ENCODE measurements at places on chromosomes 12 and 14.

DNA sequence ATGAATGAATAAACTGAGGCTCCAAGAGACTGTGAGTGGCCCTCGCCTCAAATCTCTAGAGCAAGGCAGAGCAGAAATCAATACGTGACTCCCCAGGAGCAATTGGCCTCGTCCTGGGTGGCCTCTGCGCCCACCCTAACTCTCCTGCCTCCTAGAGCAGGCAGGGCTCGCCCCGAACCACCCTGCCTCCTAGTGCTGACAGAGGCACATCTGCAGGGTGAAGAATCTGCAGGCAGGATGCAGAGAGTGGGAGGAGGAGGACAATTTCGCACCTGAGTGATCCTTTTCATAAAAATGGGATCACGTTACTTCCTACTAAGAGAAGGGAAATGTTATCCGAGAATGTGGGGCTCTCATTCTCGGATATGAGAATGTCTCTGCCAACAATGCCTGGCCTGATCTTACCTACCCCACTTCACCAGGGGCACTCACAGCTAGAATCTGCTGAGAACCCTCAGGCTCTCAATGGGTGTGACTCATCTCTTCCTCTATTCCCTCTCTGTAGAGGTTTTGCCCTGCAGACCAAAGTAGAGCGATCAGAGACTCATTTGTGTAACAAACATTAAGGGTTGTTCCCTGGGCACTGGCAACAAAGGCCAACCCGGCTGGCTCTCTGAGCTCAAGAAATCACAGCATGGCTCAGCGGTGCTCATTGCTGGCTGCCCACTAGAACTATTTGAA is 61.7 kb upstream of the BCL2L14 start:
- no peak for DNase-seq

DNA sequence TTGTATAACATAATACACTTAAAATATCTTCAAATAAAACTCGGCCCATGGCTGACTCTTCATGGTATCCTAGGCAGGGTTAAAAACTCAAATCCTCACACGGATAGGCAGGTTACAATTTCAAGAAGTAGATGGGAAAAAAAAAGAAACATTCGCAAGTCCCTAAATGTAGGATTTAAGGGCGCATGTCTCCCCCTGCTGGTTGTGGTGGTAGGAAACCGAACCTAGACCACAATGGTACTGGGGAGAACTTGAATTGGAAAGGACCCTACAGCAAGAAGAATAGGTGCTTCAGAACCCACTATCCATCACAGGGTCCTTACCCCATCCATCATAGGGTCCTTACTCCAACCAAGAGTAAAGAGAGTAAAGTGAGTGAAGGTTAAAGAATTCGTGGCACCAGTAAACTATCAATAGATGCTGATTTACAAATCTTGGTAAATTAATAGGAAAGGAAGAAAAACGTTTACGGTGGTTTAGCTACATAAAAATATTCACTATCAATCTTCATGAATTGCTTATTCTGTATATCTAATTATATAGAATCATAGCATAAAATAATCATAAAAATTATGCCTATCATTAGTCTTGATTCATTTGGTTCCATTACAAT is 3.3 kb upstream of the CIPC start:
- no peak for DNase-seq

DNA sequence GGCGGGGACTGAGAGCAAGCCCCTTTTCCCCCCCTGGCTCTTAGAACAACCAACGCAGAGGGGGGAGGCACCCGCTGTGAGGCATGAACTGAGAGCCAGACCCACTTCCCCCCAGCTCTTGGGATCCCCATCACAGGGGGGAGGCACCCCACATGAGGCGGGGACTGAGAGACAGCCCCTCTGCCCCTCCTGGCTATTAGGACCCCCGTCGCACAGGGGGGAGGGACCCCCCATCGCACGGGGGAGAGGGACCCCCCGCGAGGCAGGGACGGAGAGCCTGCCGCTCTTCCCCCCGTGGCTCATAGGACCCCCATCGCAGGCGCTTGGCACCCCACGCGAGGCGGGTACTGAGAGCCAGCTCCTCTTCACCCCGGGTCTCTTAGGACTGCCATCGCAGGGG is 195.8 kb upstream of the PZP start:
- no peak for DNase-seq

DNA sequence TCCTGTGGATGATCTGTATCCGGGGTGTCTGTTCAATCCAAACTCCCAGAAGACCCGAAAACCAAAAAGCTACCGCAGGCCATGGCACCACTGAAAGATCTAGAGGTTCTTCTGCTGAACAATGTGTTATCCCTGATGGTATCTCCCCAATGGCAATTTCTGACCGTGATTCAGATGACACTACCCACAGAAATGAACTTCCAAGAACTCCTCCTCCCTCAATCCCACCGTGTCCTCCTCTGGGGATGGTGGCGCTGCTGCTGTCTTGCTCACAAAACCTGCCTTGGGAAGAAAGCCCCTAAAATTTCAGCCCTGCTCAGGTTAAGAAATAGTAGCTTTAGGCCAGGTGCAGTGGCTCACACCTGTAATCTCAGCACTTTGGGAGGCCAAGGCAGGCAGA is 7.8 kb downstream of the CRACR2A start:
- no peak for DNase-seq

DNA sequence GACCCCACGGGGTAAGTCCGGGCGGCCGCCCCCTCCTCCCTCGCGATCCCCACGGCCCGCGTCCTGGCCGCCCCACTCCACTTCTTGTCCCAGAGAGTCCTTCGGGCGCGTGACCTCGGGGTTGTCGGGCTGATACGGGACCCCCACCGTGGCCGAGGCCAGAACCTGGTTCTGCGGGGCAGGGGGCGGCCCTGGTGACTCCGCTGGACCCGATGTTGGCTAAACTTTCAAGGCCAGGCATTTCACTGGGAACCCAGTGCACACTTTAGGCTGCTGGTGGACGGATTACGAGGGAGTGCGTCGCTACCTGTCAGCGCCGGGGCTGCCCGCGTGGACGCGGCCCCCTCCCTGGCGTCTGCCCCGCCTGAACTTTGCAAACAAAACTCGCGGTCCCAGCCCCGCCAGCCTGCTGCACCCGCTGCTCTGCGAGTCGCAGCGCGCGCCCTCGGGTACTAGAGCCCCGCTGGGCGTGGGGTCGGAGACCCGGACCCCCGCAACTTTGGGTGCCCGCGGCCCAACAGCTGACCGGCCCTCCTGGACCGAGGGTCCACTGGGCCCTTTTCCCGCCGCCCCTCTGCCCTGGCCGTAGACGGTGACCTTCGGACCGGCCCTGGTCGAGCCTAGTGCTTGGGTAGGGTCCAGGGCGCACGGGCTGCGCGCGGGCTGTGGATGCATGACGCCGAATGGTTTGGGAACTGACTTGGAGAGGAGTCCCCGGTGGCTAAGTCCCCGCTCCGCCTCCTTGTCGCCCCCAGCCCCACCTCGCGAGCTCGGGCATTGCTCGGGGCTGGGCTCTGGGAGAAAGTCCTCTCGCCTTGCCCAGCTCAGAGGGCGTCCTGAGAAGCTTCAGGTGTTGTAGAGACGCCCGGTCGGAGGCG is 624 bp downstream of the RIN3 start:
- DNase-seq: no peak

- no peak for DNase-seq
These were observed 43.9 kb upstream of the NUDT4 start for GRCh38 chr12:93333828-93334227.

DNA sequence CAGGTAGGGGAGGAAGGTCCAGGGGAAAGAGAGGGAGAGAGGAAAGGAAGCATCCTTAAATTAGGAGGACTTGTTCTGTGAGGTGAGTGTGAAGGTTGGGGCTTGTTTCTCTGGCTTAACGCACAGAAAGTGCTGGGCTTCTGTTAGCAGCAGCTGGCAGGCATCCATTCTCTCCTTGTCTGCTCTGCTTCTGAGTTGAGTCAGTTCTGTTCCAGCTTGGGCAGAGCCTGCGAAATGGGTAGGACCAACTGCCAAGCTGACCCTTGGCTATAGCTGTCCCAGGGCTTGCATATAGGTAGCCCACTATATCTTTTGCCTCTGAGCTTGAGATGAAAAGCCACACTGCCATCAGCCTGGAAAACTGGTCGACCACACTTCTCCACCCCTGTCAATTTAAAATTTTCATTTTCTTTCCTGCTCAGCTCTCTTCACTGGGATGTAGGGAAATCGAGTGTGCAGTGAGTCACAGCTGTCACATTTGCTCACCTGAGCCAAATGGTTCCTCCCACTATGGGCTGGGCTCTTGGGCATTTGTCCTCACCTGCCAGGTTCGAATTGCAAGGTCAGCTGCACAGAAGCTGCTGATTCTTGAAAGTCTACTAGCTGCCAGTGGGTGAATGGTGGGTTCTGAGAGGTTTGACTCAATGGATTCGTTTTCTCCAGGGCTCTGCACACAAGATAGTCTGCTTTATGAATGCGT is 256.4 kb upstream of the PWP1 start:
- DNase-seq: no peak

DNA sequence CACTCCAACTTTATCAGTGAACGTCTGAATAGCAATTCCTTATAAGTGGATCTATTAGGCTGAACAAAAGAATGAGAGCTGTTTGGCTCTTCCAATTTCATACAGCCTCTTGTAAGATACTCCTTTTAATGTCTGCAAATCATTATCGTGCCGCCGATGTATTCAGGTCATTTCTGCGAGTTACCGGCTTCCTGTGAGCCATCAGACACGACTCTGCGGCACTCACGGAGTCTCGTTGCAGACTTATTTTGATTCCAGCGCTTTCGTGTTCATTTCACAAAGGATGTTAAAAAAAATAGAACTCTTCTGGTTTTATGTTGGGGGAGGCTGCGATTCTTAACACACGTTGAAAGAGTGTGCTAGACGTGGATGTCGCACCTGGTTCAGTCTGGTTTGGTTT is 106.6 kb downstream of the GLT1D1 start:
- no peak for DNase-seq

- no peak for DNase-seq
These were observed 17.6 kb downstream of the C14orf132 start for GRCh38 chr14:96056509-96057422.

GRCh38 chr12:47080725-47081502 is 1.2 kb upstream of the AMIGO2 start:
- DNase-seq: no peak

GRCh38 chr12:52360663-52361271 is 6.5 kb downstream of the KRT85 start:
- DNase-seq: no peak

GRCh38 chr12:40103043-40103442 is 2.8 kb downstream of the SLC2A13 start:
- no peak for DNase-seq

- no peak for DNase-seq
These were observed 129.6 kb downstream of the SNAPC1 start for GRCh38 chr14:61891810-61892209.

- DNase-seq: no peak
These were observed 175.1 kb downstream of the TTC7B start for GRCh38 chr14:90641168-90641567.

Data from cortex of kidney (tissue), 1 donor.